ENCODE measurements at places on chromosomes 7 and 10.
A peak's percentile ranks its signal among the peaks of the same experiment; 100 is the strongest.

DNA sequence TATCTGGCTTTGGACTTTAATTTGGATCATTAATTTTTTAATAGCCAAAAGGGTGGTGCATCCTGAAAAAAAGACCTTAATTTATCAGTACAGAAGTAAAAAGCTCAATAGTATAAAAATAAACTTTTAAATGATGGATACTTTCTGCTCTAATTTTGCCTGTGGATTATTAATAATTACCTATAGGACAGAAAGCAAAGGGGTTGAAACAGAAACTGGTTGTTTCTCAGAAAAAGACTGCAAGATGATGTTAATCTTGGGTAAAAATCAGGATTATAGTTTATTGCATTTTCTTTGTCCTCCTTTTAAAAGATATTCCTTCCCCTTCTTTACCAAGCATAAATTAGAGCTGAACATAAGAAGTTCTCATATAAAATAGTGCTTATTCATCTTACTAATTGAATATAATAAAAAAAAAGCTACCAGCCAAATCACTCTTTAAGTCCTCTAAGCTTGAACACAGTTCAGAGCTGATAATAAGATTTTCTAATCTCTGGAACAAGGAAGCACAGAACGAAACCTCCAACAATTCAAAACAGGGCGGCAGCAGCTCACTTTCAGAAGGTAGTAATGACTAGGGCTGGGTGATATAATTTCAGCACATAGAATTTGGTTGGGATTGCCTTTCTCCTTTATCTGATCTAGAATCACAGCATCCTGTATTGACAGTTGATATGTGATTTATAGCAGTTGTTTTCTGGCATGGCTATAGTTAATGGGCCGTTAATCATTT, 8.1 kb upstream of the GPR85 start:
- DNase-seq, result no peak

DNA sequence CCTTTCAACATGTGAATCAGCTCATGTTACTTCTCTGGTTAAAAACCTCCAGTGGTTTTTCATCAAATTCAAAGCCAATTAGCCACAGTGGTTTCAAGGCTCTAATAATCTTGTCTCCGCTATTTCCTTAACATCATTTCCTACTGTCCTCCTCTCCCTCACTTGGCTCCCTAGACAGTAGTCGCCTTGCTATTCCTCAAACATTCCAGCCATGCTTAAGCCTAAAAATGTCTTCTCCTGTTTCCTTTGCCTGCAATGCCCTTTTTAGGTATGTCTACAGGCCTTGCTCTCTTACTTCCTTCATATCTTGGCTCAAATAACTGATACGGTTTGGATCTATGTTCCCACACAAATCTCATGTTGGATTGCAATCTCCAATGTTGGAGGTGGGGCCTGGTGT, 779.4 kb upstream of the LRRN3 start:
- no peak for DNase-seq

DNA sequence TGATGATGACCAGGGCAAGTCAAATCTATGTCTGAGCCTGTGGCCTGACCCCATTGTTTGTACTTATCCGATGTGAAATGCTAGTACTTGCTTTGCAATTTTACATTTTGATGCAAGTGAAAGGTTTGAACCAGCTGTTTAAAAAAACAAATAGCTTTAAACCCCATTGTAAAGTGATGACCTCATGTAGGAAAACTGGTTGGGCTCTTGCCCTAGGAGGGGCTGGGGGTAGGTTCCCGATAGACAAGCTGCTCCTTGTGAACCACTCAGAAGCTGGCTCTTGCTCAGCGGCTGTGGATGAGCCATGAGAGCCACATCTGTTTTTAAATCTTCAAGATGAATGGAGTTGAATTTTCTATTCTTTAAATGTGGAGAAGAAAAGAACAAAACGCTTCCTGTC, 185.3 kb downstream of the WDR11 start:
- DNase-seq, result no peak

GRCh38 chr10:42753126-42753506, 29.5 kb upstream of the BMS1 start:
- peak; percentile 18 for DNase-seq

DNA sequence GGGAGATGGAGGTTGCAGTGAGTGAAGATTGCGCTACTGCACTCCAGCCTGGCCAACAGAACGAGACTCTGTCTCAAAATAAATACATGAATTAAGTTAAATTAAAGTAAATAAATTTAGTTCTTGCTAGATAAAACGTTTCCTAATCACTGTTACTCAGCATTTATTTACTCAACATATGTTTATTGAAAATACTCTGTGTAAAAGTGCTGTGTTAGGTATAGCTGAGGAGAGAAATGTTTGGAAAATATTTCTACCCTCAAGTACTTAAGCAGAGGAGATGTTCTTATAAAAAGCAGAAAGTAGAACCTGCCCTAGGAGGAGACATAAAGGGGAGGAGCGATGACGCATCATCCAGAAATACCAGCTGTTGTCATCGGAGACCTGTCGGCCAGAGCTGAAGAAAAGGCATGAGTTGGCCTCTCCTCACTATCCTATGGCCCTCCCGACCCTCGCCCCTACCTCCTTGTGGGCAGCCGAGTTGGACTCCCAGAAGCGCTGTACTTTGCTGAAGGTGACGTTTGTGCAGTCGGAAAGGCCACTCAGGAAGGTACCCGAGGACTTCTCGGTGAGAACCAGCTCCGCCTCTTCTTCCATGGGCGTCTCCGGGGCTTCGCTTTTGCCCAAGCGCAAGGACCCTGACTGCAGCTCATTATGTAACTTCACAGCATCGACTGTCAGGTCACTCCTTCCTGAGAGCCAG, 1.1 kb downstream of the RRP12 start:
- no peak for DNase-seq

- DNase-seq, result no peak
Measured at GRCh38 chr10:77380191-77380590, 257.4 kb downstream of the KCNMA1 start.

GRCh38 chr7:117149692-117150091, 173.2 kb downstream of the WNT2 start:
- no peak for DNase-seq

- DNase-seq, result no peak
Measured at GRCh38 chr10:131832056-131832685, 68.6 kb upstream of the PPP2R2D start.

GRCh38 chr7:56537952-56538351, 421.7 kb upstream of the NUPR2 start:
- no peak for DNase-seq

DNA sequence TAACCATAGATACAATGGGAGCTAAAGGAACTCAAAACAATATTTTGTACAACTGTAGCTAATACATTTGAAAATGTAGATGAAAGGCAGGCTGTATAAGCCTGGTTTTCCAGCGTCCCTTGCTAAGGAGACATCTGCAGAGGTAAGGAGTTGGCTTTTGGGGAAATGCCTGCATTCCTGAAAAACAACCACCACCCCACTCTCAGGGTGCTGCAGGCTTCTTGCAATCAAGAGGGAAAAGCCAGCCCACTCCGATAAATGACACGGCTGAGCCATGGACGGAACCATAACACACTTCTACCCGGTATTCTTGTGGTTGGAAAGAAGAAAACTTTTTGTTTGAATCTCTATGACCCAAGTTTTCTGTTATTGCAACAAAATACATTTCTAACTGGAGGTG, 200.3 kb downstream of the TEX36 start:
- no peak for DNase-seq

- no peak for DNase-seq
Measured at GRCh38 chr10:87694011-87694794, 34.5 kb downstream of the PAPSS2 start.

- no peak for DNase-seq
Measured at GRCh38 chr7:155570171-155570958, 24.0 kb upstream of the CNPY1 start.

DNA sequence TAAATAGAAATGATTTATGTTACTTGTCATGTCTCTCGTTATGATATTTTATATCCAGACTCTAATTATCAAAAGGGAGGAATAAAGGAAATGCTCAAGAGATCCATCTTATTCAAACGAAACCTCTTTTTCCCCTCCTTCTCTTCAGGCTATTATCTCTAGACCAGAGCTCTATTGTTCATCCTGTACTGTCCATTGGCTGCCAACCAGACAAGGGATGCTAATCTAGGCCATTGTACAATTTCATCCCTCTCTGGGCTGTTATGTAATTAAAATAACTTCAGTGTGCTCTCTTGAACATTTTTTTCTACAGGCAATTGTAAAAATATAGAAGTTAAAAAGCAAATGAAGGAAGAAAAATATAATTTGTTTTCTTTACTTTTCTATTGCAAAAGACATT, 220.4 kb downstream of the HDAC9 start:
- DNase-seq, result no peak

DNA sequence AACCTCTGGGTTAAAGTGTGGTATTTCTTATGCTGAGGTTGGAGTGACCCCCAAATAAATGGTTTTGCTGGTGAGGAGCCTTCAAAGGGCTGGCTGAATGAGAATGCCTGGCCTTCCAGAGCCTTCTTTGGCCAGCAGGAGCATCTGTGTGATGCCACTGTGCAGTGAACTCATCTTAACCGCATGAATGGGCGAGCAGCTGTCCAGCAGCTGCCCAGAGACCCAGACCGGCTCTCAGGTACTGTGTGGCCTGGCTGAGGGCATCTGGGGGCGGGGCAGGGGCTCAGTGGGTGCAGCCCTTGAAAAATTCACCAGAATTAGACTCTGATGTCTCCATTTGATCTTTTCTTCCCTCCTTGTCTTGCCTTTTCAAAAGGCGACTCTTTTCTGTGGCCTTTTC, 59.0 kb downstream of the SYPL1 start:
- no peak for DNase-seq

GRCh38 chr7:40916813-40917212, 782.0 kb downstream of the SUGCT start:
- no peak for DNase-seq

DNA sequence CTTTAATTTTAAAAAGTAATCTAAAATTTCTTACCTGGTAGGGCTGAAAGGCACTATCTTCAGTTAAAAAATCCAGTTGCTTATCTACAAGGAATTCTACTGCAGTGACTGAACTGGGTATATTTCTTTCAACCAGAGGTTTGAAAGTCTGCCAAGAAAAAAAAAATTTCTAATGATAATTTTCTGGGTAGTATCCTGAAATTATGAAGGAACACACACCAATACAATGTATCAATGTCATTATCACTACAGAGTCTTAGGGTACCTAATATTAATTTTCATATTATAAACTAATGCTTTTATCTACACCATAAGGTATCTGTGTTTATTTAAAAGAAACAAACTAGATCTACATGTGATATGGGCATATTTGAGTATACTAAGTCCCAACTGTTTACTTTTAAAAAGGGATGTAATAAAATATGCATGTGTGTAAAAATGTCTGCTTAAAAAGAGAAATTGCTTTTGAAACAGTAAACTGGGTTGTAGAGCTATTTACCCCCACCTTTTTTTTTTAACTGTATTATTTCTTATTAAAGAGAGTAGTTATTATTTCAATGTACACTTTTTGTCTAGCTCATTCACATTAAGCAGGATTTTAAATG, 131.6 kb downstream of the NRBF2 start:
- DNase-seq, result no peak

DNA sequence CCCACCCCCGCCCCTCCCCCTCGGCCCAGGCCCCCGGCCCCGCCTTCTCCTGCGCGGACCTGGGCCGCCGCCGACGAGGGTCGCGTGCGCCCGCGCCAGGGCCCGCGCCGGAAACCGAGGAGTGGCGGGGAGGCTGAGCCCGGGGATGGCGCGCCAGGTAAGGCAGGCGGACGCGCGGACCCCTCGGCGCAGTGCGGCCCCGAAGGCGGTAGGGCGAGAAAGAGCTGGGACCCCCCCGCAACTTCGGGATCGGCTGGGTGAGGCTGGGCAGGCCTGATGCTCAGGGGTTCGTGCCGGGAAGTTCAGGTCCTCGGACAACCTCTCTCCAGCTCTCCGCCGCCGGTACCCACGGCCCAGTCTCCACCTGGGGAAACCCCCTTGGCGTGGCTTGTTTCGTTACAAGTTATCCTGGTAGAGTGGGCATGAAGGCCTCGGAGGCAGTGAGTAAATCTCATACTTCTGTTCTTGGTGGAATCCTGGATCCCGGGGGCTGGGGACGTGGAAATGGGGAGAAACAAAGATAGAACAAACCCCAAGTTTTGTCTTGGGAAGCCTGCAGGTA, 58.4 kb downstream of the ZNF467 start:
- DNase-seq, result no peak

DNA sequence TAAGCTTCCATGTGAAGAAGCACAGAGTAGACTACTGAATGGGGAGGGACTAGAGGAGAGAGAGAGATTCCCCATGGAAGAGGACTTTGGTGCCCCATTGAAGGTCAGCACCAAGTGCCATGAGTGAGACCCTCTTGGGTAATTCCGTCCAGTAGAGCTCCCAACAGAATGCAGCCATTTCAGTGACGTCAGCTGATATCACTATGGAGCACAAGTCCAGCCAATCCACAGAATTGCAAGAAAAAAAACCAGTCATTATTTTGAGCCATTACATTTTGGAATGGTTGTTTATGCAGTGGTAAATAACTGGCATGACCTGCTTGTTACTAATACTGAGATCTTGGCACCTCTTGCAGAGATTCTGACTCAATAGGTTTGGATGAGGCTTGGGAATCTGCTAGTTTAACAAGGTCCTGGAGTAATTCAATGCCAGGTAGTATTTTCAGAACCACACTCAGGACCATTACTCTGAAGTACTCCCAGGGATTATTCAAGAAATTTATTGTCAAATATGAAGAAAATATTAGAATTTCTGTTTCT, 52.6 kb upstream of the SP8 start:
- no peak for DNase-seq

DNA sequence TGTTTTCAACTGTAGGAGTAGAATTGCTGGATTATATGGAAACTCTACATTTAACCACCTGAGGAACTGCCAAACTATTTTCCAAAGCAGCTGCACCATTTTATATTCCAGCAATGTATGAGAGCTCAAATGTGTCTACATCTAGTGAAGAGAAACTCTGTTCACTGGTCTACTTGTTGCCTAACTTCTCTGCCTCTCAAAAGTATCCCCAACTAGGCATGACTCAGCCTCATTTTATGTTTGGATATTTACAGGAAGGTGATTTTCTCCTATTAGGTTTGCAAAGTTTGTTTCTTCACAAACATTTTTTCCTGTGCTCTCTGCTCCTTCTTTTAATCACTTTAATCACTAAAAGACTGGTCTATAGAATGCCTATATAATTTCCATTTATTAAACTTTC, 37.1 kb upstream of the SRI start:
- no peak for DNase-seq

- no peak for DNase-seq
Measured at GRCh38 chr10:120495226-120496009, 38.4 kb downstream of the PLPP4 start.

DNA sequence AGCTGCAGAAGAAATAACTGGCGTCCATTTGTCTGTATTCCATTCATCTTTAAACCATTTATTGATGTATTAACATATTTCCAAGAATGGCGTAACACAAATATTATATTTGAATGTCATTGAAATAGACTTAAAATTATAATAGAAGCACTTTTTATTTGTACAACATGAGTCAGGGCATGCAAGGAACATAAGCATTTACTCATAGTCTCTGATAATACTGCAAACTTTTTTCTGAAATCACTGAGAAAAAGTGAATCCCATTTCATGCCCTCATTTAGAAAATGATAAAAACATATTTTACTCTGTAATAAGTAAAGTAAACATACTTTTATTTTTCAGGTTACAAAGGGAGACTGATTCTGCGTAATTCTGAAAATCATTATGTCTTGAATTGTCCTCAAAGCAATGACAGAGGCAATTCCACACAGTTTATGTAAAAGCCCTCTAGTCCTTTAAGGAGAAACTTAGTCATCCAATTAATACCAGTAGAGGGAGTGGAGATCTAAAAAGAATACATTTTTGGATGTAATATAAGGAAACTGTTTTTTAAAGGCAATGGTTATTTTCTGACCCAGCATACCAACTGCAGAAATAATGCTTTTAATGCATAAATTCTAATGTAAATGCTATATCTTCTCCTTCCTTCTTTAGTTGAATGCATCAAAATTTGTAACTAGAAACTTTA, 58.1 kb downstream of the AGMO start:
- no peak for DNase-seq
